Hematopoietic multipotent progenitor cell treated with erythropoietin and hydrocortisone succinate and interleukin-3 and kit ligand, for 8 days (in vitro differentiated cells): ENCODE measurements at places on chromosomes 1 and 21.
A peak's percentile ranks its signal among the peaks of the same experiment; 100 is the strongest.

DNA sequence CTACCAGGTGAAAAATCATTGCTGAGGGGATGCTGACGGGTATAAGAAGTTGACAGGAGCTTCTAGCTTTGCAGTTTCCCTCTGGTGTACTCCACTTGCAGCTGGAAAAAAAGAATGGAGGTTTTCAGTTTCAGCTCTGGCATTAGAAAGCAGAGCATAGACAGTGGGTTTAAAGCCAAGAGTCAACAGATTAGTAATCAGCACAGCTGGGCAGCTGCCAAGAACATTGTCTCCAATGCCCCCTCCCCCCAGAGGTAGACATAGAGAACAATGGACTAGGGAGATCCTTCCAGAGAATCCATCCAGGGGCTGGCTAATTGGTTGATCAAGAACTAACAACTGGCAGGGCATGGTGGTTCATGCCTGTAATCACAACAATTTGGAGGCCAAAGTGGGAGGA lies 10.1 kb upstream of the ZBTB8B start:
- peak; percentile 25 for DNase-seq

GRCh38 chr1:34746785-34747637 lies 7.8 kb upstream of the GJB5 start:
- DNase-seq, result no peak

DNA sequence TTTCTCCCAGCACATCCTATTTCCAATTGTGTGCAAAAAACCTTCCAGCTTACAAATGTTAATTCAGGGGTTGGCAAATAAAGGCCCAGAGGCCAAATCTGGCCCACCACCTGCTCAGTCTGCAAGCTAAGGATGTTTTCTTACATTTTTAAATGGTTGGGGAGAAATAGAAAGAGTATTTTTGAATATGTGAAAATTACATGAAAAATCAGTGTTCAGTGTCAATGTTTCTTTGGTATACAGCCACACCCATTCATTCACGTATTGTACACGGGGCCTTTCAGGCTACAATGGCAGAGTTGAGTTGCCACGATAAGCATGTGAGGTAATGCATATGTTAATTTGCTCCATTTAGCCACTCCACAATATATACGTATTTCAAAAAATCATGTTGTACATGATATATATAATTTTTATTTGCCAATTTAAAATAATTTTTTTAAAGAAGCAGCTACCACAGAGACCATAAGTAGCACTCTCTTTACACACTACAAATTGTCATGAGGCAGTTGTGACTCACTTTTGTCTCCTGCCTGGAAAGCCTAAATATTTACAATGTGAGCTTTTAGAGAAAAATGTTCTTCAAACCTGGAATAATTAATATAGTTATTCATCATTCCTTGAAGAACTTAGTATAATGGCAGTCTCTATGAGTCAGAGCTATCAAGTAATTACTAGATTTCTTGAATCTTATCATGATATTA lies 189.6 kb downstream of the SMYD3 start:
- no peak for DNase-seq

GRCh38 chr1:208000504-208000903 lies 89.6 kb upstream of the CD34 start:
- no peak for DNase-seq

DNA sequence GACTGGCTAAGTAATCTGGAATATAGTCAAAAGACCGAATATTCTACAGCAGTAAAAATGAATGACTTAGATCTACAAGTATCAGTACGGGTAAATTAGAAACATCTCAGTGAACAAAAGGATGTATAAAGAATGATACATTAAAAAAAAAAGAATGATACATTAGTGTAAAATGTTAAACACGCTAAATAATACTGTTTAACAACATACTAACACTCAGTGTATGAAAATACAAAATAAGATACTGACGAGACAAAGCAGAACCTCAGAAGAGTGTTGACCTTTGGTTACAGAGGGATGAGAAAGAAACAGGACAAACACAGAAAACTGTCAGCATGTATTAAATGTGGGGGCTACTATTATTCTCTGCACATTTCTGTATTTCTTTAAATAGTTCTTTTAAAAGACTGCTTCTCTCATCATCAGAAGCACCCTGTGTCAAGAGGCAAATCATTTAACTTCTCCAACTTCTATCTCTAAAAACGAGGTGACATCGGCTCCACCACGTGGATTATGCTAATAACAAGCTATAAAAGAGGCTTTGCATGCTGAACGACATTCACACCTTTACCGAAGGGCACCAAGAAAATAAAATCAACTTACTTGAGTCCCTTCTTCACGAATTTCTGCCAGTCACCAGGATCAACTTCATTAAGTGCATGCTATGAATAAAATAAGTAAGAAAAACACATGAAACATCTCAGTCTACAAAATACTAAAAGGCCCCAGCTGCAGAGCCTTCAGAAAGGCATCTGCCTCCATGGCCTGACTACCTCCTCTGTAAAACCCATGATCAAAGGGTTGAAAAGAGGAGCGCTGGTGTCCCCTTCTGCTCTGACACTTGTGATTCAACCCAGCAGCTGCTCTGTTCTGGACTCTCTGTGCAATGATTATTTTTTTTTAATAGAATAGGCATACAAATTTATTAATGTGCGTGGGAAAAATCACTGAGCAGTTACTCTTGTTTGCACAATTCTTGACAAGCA lies 42.5 kb downstream of the MRAP start:
- DNase-seq, result no peak

GRCh38 chr1:31615939-31616338 lies 1.6 kb upstream of the HCRTR1 start:
- no peak for DNase-seq
